Spinal cord (tissue), 10 donors: ENCODE measurements at places on chromosomes 7 and 10. TPM values are rescaled to one million over a fixed set of nuclear protein-coding genes. Genes with fewer than 3 reads are reported as not detected.

The OAT gene
- 231 TPM for total RNA-seq

The NPC1L1 gene
- total RNA-seq = 0.10 TPM

The SORCS1 gene
- total RNA-seq = 11.4 TPM

The ZNF248 gene
- 28.9 TPM for total RNA-seq

The PITRM1 gene
- total RNA-seq = 60.0 TPM

The RNF32 gene
- 1.4 TPM for total RNA-seq

The PSD gene
- total RNA-seq = 39.6 TPM

The FBXL13 gene
- 8.9 TPM for total RNA-seq

The TFPI2 gene
- 8.9 TPM for total RNA-seq

The GBX1 gene
- 1.3 TPM for total RNA-seq

The MARVELD1 gene
- total RNA-seq = 11.7 TPM

The SEMA3E gene
- 11.8 TPM for total RNA-seq

The CARD11 gene
- total RNA-seq = 0.77 TPM

The OR2A5 gene
- total RNA-seq = not detected

The PSMC2 gene
- total RNA-seq = 153 TPM

The DENND2A gene
- total RNA-seq = 26.3 TPM

The WIPF3 gene
- total RNA-seq = 5.2 TPM

The WNT8B gene
- total RNA-seq = 0.06 TPM

The HOXA13 gene
- total RNA-seq = not detected

The ZNF92 gene
- total RNA-seq = 15.2 TPM

The TMEM236 gene
- total RNA-seq = 0.50 TPM

The LAMB1 gene
- total RNA-seq = 312 TPM

The SLC13A4 gene
- total RNA-seq = 50.2 TPM

The XRCC2 gene
- 4.5 TPM for total RNA-seq

The GPRIN2 gene
- total RNA-seq = 4.9 TPM

The AOAH gene
- 8.1 TPM for total RNA-seq

The INTS15 gene
- total RNA-seq = 22.6 TPM

The LRRC17 gene
- total RNA-seq = 299 TPM

The EEPD1 gene
- 34.2 TPM for total RNA-seq

The BAMBI gene
- 44.9 TPM for total RNA-seq

The DNAJB9 gene
- 29.9 TPM for total RNA-seq

The PCBD1 gene
- 76.1 TPM for total RNA-seq

The PTF1A gene
- 0.22 TPM for total RNA-seq

The ASZ1 gene
- not detected for total RNA-seq

The PNLIPRP2 gene
- total RNA-seq = not detected

The MCU gene
- 55.2 TPM for total RNA-seq

The PNLIPRP1 gene
- total RNA-seq = not detected

The LIPJ gene
- total RNA-seq = 0.28 TPM

The HGF gene
- 4.3 TPM for total RNA-seq

The AZGP1 gene
- 4.5 TPM for total RNA-seq

The LIPN gene
- total RNA-seq = not detected

The OR9A2 gene
- 0.28 TPM for total RNA-seq

The WEE2 gene
- 0.22 TPM for total RNA-seq

The MMP21 gene
- total RNA-seq = 0.33 TPM

The RADIL gene
- total RNA-seq = 4.8 TPM

The ADARB2 gene
- 4.1 TPM for total RNA-seq

The TBRG4 gene
- 34.4 TPM for total RNA-seq

The EN2 gene
- 0.72 TPM for total RNA-seq

The EMX2 gene
- 1.9 TPM for total RNA-seq

The ADRB1 gene
- total RNA-seq = 2.9 TPM

The C7orf33 gene
- total RNA-seq = not detected
